ENCODE measurements at places on chromosomes 16 and 17.
A peak's percentile ranks its signal among the peaks of the same experiment; 100 is the strongest.

GRCh38 chr16:79018650-79019429 is 581.7 kb downstream of the MAF start:
- DNase-seq = no peak

- no peak for DNase-seq
Observed at GRCh38 chr17:46878055-46878454, 26.7 kb downstream of the WNT9B start.

DNA sequence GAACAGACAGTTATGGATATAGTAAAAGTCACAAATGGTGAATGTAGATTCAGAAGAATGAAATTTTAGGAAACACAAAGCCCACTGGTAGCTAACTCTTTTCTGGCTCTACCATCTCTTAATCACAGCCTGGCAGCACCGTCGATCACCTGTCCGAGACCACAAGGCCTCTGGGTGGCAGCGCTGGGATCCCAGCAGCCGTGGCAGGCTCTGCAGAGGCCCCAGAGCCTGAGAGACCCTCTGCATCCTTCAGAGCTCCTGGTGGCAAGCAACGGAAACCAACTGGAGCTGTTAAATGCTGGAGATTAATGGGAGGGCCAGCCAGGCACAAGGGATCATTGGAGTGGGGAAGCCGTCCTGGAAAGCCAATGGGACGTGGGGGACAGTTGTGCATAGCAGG is 26.3 kb downstream of the LAT start:
- peak; percentile 58 for DNase-seq

DNA sequence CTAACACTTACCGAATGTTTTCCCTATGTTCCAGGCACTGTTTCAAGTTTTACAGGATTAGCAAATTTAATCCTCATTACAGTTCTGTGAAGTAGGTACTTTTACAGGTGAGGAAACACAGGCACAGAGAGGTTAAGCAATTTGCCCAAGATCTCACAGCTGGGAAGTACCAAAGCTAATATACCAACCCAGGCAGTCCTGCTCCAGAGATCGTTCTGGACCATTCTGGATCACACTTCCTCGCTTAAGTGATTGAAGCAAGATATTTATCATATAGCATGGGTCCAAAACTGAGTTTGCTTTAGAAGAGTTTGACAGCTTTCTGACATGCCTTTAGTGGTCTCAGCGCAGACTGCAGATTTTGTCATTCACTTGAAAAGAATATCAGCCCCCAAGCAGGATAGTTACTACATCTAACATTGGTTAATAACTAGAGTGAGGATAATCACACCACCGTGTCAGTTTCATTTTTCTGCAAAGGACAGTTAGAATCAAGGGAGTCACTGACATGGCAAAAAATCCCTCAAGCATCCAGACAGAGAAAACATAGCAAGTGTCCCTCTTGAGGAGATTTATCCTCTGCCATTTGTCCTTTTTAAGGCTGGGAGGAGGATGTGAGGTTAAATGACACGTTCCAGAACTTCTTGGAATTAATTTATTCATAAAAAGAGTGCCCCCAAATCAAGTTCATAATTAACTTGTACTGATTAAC is 5.1 kb downstream of the HS3ST3B1 start:
- no peak for DNase-seq

- DNase-seq = no peak
Observed at GRCh38 chr17:43025290-43025657, 243 bp downstream of the RND2 start.

All from WTC11 (cell line).